Umbilical cord (tissue), 2 donors: ENCODE measurements at places on chromosomes 1 and 21. TPM values are rescaled to one million over a fixed set of nuclear protein-coding genes. Genes with fewer than 3 reads are reported as not detected.

Gene TMEM82
- total RNA-seq: not detected

DNA sequence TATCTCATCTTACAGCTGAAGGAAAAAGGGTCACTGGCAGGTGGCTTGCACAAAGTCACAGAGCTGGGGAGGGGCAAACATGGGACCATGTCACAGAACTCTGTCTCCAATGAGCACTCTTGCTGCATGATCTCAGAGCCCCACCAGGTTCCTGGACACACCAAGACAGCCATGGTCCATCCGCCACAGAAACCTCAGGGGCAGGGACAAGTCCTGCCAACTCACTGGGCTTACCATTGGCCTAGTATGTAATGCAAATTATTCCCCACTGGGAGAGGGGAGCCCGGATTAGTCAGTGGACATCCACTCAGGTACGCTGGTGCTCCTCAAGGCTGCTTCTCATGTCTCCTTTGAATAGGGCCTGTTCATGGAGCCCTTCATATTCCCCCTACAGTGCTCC lies 14.2 kb downstream of the S100A7A start:
- DNase-seq: no peak

DNA sequence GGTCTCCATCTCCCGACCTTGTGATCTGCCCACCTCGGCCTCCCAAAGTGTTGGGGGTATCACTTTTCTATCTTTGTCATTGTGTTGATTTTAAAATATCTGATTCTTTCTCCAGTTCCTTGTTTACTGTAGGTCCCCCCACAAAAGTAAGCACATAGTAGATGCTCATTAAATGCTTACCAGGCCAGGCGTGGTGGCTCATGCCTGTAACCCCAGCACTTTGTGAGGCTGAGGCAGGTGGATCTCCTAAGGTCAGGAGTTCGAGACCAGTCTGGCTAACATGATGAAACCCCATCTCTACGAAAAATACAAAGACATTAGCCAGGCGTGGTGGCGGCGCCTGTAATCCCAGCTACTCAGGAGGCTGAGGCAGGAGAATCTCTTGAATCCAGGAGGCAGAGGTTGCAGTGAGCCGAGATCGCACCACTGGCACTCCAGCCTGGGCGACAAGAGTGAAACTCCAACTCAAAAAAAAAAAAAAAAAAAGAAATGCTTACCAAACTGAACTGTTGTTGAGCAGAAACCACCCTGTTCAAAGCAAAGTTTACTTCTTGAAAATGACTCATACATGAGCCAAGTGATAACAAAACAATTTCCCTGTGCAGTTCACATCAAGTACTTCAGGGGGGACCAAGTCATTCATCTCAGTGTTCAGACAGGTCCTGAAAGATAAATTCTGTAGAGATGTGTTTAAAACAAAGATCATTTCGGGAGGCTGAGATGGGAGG lies 24.3 kb upstream of the NID1 start:
- DNase-seq: no peak

DNA sequence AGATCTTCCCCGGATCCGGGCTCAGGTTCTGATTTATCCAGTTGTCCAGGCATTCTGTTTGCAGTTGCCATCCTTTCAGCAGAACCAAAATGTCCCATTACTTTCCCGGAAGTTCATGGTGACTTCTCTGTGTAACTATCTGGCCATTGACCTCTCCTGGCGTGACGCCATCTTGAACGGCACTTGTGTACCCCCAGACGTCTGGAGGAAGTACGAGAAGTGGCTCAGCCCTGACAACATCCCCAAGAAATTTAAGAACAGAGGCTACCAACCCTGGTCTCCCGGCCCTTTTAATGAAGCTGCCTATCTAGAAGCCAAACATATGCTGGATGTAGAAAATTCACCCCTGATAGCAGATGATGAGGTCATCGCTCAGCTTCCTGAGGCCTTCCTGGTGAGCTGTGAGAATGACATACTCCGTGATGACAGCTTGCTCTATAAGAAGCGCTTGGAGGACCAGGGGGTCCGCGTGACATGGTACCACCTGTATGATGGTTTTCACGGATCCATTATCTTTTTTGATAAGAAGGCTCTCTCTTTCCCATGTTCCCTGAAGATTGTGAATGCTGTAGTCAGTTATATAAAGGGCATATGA lies 22.4 kb downstream of the AADACL4 start:
- DNase-seq: no peak

DNA sequence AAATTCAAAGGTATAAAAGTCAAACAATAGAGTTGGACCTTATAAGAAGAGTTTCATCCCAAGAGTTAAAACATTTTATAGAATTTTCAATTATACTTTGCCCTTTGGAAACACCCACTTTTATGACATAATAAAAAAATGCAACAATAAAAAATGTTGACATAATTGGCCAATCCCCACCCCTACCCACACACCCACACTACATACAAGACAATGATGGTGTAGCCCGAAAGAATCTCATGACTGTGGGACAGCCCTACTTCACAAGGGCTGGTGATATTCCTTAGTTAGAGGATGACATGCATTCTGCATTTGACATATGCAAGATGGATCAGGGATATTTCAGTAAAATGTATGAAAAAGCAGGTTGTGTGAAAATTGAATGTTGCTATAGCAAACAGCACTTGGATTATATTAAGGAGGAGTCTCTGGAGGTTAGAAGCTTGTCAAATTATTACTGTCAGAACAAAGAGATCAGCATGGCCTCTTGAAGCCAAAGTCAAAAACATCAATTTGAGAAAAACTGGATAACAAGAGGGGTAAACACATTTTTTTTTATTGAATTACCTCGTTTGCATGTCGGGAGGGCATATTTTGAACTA lies 133.0 kb upstream of the SAMSN1 start:
- no peak for DNase-seq

DNA sequence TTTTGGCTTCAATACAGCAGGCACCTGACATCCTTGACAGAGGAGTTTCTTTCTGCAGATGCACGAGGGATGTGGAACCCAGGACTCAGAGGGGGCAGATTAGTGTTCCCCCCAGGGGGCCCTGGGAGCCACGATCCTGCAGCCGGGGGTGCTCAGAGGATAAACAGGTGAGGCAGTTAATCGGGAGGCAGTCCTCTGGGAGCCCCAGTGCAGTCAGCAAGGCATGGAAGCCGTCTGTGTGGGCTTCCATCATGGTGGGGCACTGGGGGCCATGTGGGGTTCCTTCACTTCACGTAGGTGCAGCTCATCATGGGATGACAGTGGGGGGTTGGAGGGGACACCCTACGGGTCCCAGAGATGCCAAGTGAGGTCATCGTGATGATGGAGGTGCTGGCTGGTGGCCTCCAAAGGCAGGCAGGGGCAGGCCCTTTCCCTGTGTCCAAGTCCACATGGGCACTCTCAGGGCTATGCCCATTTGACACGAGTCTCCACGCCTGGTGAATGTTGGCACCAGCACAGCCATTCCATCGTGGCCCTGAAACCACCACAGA lies 59.3 kb upstream of the ABCG1 start:
- no peak for DNase-seq

- DNase-seq: no peak
Observed at GRCh38 chr1:81254560-81254959, 546.2 kb upstream of the ADGRL2 start.

DNA sequence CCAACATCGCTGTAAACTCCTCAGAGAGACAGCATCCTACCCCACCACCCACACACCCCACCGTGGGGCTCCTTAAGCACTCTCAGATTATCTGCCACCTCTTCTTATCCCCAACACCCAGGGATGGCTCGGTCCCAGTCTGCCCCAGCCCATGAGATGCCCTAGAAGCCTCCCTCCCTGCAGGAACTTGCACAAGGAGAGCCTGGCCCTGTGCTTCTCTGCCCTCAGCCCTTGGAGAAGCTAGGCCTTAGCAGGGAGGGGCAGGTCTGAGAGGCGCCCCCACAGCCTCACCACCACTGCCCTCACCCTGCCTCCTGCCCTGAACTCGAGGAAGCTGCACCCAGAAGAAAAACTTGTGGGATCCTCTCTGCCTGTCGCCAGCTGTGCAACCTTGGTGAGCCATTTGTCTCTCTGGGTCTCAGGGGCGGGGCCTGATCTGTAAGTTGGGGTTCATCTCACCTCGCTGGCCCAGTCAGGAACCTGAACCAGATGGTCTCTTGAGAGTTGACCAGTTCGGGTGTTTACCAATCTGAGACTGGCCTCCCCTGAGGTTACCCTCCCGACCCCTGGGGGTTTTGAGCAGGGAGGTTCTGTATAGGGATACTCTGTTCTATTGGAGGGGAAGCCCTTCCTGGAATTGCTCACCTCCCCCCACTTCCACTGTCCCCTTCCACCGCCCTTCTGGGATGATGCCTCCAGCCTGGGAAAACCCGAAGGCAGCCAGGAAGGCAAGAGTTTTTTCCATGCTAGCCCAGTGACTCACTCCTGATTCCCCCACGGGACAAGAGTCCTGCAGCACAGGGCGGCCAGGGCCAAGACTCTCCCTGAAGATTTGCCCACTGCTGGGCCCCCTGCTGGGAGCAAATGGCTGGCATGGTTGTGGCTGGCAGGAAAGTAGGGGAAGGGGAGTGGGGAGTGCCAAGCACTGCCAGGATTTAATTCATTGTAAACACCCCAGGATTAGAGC lies at the start of gene S100A3:
Gene S100A3 (minus strand): TSS at position 537 of the 967 bp plus-strand sequence. CDS start 773 bp downstream, outside the sequence.
- no peak for DNase-seq

DNA sequence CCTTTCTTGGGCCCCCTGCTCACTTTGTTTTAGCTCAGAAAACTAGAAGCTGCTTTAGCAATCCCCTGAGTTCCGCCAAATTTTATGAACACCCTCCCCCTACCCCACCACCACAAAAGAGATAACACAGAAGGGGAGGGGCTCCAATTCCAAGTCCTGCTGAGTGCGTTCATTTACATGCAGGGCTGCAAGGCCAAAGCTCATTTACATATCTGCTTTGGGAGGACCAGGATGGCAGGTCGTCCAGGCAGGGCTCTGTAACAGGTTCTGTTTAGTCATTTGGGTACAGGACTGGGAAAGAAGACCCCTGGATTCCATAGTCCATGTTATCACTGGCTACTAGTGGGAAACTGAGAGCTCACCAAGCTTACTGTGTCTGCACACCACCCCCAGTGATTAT lies 35.9 kb upstream of the KIF21B start:
- DNase-seq: no peak
